ENCODE measurements at places on chromosomes 3 and 15. TPM values are rescaled to one million over a fixed set of nuclear protein-coding genes. Genes with fewer than 3 reads are reported as not detected.

- no peak for DNase-seq
Measured at GRCh38 chr3:175146258-175146657, 287.1 kb downstream of the NAALADL2 start.

GRCh38 chr3:58529516-58530353 is 7.3 kb downstream of the ACOX2 start:
- no peak for DNase-seq

DNA sequence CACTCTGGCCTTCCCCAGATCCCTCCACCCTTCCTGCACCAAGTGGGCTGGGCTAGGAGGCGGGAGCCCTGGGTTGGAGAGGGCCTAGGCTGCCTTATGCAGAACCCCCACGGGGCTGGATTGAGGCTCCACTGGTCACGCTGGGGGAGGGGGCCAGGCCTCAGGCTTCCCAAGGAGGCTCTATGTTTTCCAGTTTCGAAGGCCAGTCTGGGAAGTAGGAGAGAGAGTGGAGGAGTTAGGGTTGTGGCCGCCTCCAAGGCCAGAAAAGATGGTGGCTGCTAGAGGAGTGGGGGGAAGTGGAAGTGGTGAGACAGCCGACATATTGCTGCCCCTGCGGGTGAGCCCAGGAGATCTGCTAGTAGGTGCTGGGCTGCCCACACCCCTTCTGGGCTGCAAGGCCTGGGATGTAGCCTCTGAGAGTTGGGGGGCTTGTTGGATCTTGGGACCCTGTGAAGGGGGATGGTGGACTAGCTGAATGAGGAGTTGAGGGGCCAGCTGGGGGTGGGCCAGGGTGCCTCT is 1.2 kb downstream of the GNAI2 start:
- DNase-seq = no peak

GRCh38 chr3:185153171-185153771 is 411 bp upstream of the C3orf70 start:
- DNase-seq = no peak

DNA sequence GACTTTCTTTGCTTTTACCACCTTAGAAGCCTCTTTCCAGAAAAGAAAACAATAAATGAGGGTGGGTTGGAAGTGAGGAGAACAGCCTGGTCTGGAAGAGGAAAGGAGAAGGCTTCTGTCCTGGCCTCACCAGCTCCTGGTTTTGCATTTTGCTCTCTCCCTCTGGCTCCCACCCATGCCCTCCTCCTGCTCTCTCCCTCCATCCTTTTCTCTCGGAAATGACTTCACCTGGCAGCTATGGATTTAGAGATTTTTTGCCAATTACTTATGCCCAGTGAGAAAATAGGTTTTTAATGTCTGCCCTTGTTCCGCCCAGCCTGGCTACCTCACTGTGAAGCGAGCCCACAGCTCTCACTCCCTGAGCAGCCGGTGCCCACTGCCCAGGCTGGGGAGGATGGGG is 77.9 kb upstream of the NTRK3 start:
- DNase-seq = no peak

DNA sequence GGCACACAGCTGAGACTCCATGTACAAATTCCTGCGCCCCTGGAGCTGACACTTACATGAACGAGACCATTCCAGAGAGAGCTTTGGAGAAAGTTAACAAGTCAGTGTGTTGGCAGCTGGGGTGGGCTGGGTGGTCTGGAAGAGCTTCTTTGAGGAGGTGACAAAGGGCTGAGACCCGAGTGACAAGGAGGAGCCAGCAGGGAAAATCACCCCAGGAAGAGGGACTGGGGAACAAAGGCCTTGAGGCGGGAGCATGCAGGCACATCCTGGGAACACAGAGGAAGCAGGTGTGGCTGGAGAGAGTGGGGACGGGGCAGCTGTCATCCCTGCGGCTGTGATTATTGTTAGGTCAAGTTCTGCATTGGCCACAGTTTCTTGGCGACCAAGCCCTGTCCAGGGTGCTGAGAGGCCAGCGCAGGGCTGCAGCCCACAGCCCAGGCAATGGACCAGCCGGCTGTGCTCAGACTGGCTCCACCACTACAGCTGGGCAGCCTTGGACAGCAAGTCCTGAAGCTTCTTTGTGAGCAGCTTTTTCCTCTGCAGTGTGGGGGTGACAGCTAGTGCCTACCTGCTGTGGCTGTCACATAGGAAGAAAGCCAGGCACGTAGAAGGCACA is 34.2 kb upstream of the PRR23E start:
- no peak for DNase-seq

GRCh38 chr3:112097378-112097777 is 11.2 kb downstream of the C3orf52 start:
- DNase-seq = no peak

KCNH8 gene
- 1.1 TPM for total RNA-seq

MESP1 gene
- 8.4 TPM for total RNA-seq

HIGD2B gene
- not detected for total RNA-seq

All from sigmoid colon (tissue), 7 donors.